ENCODE measurements at places on chromosomes 7 and 10.

DNA sequence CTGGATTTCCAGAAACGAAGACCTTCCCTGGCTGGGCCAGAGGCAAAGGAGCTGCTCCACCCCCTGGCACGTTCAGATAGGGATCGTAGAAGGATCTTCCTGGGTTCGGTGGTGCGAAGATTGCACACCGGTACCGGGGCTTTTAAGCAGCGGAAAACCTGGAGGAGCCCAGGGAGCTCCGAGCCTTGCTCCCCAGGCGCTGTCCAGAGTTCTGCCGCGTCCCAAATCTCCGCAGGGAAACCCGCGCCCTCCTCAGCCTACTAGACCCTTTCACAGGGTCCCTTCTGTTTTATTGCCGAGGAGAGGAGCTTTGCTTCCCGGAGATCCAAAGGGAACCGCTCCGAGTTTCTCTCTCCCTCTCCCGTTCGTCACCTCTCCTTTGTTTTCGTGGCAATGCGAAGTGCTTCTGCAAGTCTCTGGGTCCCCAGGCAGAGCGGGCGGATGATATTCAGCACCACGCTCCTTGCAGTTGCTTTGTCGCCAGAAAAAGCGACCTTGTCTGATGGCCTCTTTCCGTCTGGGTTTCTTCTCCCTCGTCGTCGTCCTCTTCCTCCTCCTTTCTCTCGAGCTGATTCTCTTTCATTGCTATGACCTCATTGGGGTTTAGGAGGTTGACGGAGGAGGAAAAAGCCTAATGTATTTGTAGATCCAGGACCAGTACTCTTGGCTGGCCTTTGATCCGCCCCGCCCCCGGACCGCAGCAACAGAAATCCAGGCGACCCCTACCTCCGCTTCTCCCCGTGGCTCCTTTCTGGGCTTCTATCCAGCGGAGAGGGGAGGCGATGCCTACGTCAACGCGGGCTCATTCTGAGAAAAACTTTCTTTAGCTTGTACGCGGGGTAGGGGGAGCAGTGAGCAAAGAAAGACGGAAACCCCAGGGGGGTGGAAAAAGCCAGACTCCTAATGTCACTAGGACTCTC is at the start of gene TMEM196:
Gene TMEM196 (minus strand): TSS at position 777 of the 920 bp plus-strand sequence. CDS start 921 bp downstream, outside the sequence.
- DNase-seq: peak; percentile 63

DNA sequence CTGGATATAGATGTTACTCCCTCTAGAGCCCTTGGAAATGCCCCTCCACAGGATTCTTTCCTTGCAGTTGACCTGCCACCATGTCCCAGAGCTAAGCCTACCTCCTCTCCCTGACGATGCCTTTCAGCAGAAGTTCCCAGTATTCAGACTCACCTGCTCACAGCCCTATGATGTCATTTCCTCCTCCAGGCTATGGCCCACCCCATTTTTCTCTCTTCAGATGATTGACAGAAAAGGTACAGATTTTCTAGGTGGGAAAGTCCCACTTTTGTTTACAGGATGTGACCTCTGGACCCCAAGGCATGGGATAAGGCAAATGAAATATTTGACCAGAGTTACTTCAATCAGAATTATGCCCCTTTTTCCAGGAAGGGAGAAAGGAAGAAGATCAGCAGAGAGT is 280.2 kb upstream of the PHYHIPL start:
- DNase-seq: no peak

DNA sequence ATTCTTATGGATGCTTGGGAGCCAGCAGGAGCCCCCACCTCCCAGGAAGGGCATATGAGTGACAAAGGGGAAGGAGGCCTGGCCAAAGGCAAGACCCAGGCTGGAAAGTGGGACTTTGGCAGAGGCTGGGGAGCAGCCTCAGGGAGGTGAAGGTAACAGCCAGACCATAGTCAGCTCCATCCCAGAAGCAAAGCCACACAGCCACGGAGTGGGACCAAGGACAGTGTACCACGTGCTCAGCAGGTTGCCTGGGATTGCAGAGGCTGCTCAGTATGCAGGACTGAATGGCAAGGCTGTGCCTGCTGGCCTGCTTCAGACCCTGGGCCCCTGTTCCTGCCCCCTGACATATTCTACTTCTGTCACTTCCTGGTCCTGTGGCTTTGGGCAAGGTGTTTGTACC is 17.6 kb upstream of the GPR26 start:
- no peak for DNase-seq

- no peak for DNase-seq
Measured at GRCh38 chr7:29587195-29587808, 23.7 kb downstream of the PRR15 start.

- no peak for DNase-seq
Measured at GRCh38 chr10:7955446-7955845, 99.0 kb upstream of the GATA3 start.

- no peak for DNase-seq
Measured at GRCh38 chr10:106816318-106817085, 348.0 kb downstream of the SORCS1 start.

- peak; percentile 78 for DNase-seq
Measured at GRCh38 chr7:76234931-76235441, 33.3 kb downstream of the SRRM3 start.

DNA sequence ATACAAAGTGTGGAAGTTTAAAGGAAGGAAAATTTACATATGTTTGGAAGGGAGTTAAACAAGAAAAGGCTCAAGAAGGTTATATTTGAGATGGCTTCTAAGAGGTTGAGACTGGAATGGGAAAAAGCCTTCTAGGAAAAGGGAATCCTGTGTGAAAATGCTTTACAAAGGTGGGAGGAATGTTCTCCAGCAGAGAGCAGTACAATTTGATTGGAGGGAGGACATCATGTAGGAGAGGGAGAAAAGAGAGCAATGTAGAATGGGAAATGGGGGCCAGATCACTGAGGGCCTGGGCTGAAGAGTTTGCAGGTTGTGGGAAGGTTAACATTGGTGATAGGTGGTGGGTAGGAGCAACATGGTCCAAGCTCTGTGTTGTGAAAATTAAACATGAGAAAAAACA is 366.9 kb downstream of the XPNPEP1 start:
- DNase-seq: no peak

DNA sequence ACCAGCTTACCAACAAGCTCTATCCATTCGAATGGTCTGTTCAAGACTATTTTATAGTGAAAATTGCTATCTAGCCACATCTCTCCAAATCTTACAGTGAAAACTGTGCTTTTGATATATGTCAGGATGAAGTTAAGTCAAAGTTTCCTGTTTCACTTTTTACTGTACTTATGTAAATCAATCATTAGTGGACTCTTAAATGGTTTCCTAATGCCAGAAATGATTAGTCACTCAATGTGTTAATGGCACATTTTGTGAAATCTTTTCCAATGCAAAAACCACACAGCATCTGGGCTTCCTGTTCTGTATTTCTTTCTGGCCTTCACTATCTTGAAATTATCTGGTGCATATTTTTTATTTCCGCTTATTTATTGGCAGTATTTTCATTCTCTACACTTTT is 87.3 kb upstream of the STEAP1B start:
- no peak for DNase-seq

DNA sequence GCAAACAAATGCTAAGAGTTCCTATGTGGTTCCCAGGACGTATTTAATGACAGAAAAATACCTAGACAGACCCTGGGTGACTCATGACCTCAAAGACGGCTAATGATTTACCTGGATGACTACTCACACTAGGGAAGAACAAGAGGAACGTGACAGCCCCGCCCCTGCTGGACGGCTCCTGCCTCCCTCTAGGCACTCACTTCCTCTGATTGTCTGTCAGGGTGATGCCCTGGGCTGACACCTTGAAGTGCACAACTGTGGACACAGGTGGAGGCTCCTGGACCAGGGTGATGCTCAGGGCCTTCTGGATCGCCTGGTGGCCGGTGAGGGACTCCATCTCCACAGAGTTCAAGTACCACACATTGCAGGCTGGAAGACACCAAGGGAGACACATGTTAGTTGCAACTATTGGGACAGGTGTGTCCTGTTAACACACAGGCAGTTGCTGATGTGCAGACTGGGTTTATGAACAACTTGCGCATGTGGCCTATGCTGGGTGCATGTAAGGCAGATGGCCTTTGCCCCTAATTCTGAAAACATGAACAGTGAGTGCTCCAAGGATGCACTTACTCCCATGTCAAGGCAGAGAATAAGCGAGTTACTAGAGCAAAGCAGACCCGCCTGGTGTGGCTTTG is 298.3 kb downstream of the TNS3 start:
- no peak for DNase-seq

DNA sequence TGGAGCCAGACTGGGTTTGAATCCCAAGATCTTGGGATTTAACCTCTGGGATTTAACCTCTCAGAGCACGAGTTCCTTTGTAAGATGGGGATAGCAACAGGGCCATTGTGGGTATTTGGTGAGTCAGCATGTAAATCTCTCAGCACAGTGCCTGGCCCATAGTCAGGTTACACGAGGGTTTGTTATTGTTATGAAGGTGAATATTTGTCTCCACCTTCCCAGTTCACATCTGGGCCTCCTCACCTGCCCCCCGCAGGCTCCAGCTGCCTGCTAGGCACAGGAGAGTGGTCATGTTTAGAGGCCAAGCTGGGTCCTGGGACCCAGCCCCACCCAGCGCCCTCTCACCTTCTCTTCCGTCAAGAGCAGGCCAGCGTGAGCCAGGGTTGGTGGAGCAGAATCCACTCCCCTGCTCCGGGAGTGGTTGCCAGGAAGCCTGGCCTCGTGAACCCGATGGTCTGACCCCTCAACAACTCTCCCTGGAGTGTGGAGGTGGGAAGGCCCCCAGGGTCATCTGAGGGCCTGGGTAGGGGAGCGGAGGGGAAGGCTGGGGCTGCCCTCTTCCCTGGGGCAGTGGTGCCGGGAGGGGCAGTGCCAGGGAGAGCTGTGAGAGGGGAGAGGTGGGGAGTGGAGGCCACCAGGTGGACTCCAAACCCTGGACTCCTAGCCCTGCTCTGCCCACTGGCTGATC is 26.0 kb downstream of the FAM241B start:
- no peak for DNase-seq

DNA sequence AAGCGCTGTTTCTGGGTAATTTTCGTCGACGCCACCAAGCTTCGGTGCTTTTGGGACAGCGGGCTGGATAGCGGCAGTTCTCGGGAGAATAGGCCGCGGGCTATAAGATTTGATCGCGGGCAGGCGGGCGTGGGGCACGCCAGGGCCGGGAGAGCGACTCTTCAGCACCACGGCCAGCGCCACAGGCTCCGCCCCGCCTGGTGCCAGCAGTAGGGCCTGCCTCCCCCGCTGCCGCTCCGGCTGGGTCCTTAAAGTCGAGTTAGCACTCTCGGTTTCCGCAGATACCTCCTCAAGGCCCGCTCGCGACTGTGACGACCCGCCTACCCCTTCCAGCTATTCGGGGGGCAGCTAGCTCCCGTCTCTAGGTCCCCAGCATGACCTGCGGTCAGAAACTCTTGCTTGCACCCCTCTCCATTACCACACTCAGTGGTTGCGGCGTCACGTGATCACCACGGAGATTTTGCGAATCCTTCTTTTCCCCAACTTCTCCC is 9.4 kb downstream of the NXPH1 start:
- peak; percentile 89 for DNase-seq

DNA sequence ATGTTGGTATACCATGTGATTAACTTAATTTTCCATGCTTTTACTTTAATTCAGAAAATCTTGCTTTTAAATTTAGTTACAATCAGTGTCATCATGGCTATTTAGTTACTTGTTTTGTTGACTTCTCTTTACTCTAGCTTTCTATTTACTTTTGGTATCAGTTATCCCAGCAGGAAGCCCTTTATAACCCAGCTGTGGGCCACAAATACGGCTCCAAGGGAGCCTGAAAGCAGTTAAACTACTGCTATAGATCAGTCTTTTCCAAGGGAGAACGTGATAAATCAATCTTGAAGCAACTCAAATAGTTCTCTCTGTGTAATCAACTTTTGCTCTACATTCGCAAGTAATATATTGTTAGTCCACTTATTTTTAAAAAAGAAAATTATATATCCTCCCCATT is 287.4 kb downstream of the CACNA2D1 start:
- DNase-seq: no peak

DNA sequence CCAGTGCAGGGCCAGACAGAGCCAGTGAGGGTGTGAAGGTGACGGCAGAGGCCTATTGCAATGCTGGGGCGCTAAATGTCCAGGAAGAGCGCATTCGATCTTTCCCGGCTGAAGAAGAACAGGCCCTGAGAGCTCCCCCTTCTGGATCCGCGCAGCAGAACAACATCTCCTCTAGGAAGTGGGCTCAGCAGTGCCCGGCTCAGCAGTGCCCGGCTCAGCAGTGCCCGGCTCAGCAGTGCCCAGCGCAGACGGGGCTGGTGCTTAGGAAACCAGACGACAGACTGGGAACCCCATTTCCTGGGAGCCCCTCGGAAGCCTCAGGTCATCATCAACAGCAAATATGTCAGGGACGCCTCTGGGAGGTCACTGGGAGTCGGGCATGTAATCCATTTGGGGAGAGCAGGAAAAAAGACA is 4.7 kb upstream of the NOS3 start:
- DNase-seq: peak; percentile 76

- no peak for DNase-seq
Measured at GRCh38 chr7:82655965-82656364, 212.4 kb upstream of the CACNA2D1 start.

GRCh38 chr7:88216276-88216675 is 3.6 kb downstream of the SRI start:
- no peak for DNase-seq

- no peak for DNase-seq
Measured at GRCh38 chr7:77684030-77684429, 12.2 kb upstream of the RSBN1L start.

GRCh38 chr10:94036766-94037033 is 43.0 kb downstream of the PLCE1 start:
- no peak for DNase-seq

DNA sequence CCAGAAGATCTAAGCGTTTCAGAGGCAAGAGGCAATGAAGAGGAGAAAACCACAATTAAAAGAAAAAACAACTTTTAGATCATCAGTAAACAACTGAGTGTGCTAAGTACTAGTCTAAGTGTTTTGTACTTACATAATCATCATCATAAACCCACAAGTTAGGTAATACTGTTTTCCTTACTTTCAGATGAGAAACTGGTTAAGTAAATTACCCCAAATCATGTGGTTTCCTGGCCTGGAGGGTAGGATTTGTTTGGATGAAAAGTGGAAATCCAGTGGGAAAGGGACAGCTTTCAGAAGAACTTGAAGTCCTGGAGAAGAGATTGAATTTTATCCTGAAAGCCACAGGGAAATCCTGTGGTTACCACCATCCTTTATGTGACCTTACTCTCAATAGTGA is 463.3 kb downstream of the LRMDA start:
- no peak for DNase-seq

DNA sequence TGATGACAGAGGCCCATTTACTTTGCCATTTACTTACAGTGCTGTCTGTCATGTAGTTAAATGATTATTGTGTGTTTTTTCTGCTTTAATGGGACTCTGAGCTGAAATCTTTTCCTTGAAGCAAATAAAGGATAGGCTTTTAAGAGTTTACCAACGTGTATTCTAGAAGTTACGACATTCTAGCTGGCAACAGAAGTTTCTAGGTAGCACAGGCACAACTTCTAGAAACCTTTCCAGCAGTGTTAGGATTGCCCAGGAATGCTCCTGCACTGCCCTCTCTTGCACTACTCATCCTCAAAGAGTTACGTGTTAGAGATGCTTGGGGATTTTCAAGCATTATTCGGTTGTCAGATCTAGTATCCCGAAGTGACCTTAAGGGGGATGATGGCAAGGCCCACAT is 42.5 kb upstream of the TMEM236 start:
- no peak for DNase-seq

Data from right forelimb (tissue), 1 donor.